Activated CD4-positive, CD25-positive, alpha-beta regulatory T cell treated with anti-CD3 and anti-CD28 coated beads, Interleukin-2, amount 50 U/mL, for 72 hours (primary cell): ENCODE measurements at places on chromosomes 12 and 14.

DNA sequence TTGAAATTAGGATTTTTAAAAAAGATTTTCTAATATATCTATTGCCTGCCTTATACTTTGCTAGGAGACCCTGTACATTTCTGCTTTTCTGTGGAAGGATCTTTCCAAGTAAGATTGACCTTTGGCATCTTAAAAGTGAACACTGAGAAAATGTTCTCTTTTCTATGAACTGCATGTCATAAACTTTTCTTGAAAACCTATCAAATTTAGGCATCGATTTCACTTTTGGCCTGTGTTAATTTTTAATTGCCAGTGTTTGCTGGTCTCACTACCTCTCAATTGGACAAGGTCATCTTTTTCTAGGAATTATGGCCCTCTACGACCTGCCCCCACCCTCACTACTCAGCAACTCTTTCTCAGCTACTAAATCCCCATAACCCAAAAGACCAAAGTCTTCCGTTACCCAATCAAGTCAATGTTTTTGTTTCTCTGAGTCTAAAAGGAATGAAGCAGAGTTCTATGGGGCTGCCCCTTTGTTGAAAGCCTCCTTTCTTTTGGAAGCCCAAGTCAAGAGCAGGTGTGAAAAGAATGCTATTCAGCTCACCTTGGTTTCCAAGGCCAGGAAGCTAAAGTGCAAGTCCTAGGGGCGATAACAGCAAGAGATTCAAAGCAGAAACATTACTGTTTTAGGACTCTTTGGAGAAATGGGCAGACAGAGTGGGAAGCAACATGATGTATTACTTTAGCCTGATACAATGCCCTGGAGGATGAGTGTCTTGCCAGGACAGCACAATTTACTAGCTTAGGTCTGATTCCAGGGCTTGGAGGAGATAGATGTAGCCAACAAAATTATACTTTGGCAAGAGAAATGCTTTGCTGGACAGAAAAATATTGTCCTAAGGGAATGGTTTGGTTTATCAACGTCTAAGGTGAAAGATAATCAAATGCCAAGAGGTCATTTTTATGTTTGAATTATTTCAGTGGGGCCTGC lies 55.0 kb downstream of the IGF1 start:
- DNase-seq: no peak

DNA sequence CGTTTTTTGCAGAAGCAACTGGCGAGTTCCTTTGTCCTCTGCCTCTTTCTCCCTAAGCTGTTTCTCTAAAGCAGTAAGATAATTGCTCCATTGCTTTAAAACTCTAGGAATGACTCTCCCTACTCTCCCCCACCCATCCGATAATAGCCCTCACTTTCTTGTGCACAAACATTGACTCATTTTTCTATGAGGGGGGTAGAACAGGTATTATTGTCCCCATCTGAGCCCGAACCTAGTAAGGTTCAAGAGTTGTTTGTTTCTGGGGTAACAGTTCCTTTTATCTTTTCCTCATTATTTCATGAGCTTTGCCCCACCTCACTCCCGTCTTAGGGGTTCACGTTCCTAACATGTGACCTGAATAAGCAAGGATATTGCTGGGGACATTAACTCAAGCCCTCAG lies 190.6 kb downstream of the EMP1 start:
- no peak for DNase-seq

GRCh38 chr12:60345442-60345841 lies 749.6 kb downstream of the SLC16A7 start:
- no peak for DNase-seq

- no peak for DNase-seq
Observed at GRCh38 chr14:90426663-90427062, 29.8 kb downstream of the CALM1 start.
